RCC 7860 (cell line): ENCODE measurements at places on chromosomes 16 and 17.

GRCh38 chr17:3695723-3696411, at the start of gene P2RX5:
Gene P2RX5 (minus strand): TSS chr17:3696155. CDS start chr17:3696005, 150 bp downstream.
- no peak for DNase-seq

DNA sequence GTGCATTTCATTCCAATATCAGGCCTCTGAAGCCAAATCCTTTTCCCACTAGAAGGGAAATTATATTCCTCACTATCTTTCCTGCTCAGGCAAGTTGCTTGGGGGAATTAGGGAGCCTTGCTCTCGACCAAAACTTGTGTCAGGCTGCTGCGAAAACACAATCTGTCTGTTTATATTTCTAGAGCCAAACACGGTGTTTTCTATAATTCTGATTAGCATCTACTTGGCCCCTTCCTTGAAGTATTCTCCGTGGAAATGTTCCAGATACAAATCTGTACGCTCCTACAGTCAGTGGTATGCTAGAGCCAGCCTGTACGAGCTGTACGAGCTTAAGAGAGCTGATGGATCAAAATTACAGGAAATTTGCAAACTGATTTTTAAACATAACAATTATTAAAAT, 299.3 kb upstream of the SALL1 start:
- no peak for DNase-seq

DNA sequence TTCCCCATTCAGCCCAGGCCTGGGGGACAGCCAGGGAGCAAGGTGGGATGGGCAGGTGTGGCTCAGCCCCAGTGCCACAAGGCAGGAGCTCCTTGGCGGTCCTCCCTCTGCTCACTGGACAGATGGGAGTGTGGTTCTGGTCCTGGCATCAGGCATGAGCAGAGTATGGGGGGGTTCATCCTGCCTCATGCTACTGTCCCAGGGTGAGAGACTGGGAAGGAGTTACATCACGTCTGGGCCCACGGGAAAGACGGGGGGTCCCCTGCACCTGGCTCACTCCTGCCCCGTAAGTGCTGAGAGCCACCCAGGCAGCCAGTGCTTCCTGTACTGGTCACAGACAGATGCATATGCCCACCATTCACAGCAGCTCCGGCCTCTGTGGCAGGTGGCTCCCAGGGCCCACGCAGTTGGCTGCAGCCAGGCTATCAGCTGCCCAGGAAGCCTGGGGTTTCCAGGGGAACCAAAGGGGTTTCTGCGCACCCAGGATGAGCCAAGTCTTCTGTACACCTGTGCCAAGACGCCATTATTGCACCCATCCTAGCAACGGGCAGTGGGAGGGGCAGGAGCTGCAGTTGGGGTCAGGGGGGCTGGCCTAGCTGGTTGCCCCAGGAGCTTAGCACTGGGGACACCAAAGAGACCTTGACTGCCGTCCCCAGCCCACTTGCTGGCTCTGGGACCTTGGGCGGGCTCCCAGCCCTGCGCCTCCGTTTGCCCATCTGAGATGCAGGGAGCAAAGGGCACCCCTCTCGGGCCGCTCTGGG, 1.9 kb downstream of the BAIAP3 start:
- DNase-seq = no peak

GRCh38 chr17:41223821-41224220, 2.6 kb upstream of the KRTAP9-2 start:
- DNase-seq = no peak
